ENCODE measurements at places on chromosomes 6 and 20. TPM values are rescaled to one million over a fixed set of nuclear protein-coding genes. Genes with fewer than 3 reads are reported as not detected.

Gene ATG5
- 19.9 TPM for total RNA-seq

Gene RGS17
- total RNA-seq: 1.6 TPM

Gene CST7
- 0.32 TPM for total RNA-seq

- peak; percentile 65 for ATAC-seq
Measured at GRCh38 chr6:43115365-43115764, 39.3 kb downstream of the PTK7 start.

GRCh38 chr6:130337534-130337933 lies 28.3 kb upstream of the TMEM200A start:
- ATAC-seq: no peak
